H54 (cell line): ENCODE measurements at places on chromosomes 2 and 18.

GRCh38 chr18:4750393-4751346 is 295.6 kb upstream of the DLGAP1 start:
- no peak for DNase-seq

- DNase-seq, result no peak
Observed at GRCh38 chr2:180790891-180791290, 189.5 kb upstream of the UBE2E3 start.

DNA sequence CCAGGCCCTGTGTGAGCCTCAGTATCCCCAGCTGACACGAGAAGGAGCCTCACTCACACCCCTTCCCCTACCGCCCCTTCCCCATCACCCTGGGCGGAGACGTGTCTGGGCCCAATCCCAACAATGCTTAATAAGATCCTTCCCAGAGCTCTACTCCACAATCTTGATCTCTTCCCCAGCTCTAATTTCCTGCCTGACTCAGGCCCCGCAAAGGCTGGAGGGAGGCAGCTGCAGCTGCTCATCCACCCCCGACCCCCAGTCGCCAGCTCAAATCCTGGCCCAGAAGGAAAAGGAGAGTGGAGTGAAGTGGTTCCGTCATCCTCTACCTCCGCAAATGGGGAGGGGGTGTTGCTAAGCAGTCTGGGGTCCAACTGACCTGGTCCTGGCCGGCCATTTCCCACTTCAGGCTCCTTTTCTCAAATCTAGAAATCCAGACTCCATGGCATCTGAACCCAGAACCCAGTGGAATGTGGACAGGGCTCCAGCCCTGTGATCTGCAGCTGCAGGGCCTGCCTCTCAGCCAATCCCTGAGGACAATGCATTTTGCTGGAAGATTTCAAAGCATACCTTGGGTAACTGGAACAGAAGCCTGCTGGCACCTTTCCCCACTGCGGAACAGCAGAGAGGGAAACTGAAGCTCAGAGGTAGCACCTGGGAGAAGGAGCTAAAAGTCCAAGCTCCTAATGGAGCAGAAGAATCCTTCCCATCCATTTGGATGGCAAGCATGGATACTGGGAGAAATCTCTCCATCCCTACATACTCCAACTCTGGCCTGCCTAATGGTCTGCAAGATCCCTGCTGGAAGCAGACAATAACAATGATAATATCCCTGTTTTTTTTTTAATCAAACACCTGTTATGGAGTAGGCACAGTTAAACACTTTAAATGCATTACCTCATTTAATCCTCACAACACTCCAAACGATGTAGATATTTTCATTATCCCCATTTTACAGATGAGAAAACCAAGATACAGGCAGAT is 5.6 kb upstream of the TNS1 start:
- DNase-seq, result no peak

DNA sequence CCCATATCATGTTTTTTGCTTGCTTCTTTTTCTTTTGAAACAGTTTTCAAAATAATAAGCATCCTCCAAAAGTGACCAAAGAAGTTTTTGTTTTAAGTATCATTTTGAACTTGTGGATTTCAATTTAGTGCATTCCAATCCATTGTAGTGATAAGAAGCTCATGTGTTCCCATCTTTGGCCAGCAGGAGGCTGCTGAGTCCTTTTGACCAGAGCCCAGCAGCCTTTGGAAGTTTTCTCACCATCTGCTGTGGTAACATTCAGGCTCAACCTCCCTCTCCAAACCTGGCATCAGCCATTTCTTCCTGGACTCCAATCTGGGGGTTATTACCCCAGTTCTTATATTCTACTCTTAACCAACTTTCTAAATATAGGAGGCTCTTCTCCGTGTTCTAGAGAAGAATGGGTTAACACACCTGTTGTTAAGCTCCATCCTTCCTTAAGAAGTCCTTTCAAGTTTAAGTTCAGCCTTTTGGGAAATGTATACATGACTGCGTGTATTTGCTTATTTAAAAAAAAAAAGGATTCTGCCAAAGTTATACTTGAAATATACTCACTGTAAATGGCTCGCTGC is 39.0 kb upstream of the MAL start:
- DNase-seq, result peak; percentile 60

DNA sequence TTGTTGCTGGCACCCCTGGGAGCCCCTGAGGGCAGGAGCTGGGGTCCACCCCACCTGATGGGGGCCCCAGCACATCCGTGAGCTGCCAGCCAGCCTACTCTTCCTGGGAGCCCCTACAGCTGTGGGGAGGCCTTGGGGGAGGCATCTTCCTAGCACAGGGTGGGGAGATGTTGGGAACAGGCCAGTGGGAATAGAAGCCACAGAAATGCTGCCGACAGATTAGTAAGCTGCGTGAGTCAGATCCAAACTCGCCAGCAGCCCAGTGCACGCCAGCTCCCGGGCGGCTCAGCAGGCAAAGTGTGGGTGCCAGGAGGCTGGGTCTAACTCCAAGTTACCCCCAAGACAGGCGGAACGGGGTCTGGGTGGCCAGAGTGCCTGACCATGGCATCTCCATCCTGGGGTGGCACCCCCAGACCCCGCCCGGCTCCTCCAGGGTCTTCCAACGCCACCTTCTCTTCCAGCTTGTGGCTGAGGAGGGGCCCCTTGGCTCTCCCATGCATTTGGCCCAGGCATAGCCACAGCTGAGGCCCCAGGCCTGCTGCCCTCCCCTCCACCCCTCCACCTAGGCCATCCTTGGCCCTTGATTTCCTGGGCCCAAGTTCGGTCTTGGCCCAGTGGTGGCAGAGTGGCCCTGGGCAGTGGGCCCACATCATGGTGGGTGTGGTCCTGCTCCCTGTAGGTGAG is 15.3 kb downstream of the CROCC2 start:
- DNase-seq, result peak; percentile 98

DNA sequence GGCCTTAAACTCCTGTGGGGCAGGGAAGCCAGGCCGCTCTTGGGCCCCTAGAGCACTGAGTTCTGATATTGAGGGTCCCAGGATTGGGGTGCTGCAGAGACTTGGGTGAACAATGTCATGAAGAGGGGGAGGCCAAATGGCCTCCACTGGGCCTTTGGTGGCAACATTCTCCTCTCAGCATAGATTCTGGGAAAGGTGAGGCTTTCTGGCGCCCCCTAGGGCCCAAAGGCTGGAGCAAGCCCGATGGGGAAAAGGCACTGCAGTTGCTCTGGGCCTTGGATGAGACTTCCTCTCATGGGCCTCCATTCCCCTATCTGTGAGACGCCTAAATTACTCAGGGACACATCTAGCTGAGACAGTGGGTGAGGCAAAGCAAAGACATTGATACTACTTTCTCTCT is 84.8 kb downstream of the ACAA2 start:
- peak; percentile 25 for DNase-seq

DNA sequence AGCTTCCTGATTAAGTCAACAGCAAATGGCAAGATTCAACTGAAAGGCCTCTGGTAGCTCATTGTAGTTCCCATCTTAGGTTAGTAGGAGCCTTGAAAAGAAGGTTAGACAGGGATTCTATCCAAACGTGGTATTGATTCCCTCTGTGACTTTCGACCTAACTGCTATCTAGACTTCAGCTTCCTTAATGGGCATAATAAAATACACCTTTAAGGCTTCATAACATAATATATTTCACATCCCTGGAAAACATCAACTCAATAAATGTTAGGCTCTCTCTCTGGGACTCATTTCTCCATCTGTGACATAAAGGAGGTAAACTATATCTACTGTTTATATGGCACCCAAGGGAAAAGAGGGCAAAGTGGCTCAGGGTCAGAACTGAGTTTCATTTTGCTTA is 60.9 kb downstream of the STK39 start:
- no peak for DNase-seq

- DNase-seq, result no peak
Observed at GRCh38 chr2:4515871-4516761, 812.7 kb downstream of the DCDC2C start.
